ENCODE measurements at places on chromosomes 12 and 14.

GRCh38 chr12:114248527-114248926, 157.4 kb downstream of the TBX5 start:
- no peak for DNase-seq

- no peak for DNase-seq
Observed at GRCh38 chr14:79842270-79842669, 369.0 kb downstream of the DIO2 start.

DNA sequence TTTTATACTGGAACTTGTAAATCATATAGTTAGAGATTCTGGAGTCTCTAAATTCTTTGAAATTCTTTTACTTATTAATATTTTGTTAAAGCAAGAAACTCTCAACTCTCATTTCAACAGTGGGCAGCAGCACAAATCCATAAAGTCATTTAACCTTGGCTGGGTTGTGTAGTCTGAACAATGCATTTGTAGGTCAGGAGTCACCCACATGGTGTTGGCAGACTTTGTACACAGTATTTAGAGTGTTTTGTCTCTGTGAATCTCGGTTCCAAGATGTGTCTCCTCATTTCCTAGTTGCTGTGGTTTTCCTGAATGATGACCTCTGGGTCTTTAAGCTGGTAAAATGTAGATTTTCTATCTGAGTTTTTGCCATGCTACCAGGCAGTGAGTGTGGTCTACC, 20.8 kb upstream of the STRAP start:
- no peak for DNase-seq

GRCh38 chr12:106197906-106198623, 49.8 kb downstream of the CKAP4 start:
- no peak for DNase-seq

DNA sequence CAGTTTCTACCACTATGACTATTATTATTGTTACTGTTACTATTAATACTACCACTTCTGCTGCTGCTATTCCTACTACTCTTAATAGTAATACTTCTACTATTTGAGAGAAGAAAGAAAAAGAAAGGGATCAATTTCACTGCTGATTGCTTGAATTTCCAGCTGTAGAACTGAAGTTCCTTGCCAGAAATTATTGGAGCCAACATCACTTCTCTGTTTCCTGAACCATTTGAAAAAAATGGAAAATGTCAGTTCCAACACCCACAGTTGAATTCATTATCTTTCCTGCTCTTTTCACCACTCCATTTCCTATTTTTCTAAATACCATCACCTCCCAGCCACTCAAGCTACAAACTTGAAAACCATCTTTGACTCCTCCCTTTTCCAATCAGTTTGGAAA, 54.1 kb upstream of the PIK3C2G start:
- DNase-seq = no peak

- DNase-seq = no peak
Observed at GRCh38 chr12:45285717-45286116, 69.8 kb downstream of the ANO6 start.

GRCh38 chr12:118429688-118430383, 53.5 kb downstream of the SUDS3 start:
- DNase-seq = no peak

DNA sequence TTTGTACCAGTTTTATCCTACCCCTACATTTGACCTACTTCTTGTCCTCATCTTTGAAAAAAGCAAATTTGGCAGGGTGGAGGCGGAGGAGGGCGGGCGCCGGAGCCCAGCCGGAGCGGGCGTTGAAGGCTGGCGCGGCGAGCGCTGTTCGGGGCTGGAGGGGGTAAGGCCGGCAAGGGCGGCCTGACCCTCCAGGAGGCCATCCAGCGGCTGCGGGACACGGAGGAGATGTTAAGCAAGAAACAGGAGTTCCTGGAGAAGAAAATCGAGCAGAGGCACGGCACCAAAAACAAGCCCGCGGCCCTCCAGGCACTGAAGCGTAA, 27.2 kb downstream of the FBXO34 start:
- DNase-seq = no peak

DNA sequence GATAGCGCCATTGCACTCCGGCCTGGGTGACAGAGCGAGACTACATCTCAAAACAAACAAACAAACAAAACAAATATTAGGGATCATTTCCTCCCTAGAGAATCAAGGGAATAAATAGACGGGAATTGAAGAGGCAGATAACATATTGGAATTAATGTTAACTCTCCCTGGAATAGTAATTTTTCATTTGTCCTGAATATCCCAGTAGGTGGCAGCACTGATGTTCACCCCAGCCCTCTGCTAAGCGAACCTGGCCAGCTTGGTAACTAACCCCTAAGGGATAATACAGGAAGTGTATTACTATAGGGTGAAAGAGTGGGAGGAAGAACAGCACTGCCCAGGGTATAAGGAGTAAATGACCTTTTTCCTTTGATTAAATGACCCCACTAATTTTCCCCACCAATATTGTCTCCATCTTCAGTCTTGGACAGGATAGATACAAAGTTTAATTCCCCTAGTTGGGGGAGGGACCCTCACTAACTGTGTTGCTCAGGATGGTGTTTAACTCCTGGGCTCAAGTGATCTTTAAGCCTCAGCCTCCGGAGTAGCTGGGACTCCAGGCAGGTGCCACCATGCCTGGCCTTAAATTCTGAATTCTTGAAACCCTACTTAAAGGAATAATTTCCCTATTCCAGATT, 40.5 kb downstream of the SLC2A14 start:
- peak; percentile 12 for DNase-seq

DNA sequence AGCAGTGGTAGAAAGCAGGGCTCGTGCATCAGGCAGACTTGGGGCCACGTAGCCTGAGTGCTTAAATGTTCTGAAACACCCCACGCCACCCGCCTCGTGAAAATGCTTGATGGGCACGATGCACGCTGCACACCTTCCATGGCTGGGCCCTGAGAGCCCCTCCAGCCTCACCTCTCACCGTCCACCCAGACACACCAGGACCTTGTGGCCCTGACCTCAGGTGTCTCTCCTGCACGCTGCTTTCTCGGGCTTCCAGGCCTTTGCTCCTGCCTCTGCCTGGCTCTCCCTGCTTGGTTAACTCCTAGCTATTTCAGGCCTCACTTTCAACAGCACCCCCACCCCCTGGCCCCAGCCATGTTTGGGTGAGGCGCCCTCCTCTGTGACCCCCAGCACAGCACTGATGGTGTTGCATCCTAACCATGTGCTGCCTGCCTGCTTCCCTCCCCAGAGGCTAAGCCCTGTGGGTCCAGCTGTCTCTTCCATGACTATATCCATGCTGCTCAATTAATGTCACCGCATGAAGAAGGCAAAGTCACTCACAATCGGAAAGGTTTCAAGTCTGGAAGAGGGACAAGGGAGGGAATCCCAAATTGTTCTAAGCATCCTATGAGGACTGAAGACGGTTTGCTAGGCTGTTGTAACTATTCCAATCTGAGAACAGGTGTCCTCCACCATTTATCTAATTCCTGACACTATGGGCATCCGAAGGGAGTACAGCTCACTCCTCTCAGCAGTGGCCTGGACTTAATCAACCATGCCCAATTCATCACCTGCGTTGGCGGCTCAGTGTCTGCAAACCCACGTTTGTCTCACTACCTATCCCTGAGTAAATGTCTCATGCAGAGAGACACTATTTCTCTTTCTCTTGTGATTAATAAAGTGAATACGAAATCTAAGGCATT, 82.2 kb downstream of the CCDC88C start:
- no peak for DNase-seq

DNA sequence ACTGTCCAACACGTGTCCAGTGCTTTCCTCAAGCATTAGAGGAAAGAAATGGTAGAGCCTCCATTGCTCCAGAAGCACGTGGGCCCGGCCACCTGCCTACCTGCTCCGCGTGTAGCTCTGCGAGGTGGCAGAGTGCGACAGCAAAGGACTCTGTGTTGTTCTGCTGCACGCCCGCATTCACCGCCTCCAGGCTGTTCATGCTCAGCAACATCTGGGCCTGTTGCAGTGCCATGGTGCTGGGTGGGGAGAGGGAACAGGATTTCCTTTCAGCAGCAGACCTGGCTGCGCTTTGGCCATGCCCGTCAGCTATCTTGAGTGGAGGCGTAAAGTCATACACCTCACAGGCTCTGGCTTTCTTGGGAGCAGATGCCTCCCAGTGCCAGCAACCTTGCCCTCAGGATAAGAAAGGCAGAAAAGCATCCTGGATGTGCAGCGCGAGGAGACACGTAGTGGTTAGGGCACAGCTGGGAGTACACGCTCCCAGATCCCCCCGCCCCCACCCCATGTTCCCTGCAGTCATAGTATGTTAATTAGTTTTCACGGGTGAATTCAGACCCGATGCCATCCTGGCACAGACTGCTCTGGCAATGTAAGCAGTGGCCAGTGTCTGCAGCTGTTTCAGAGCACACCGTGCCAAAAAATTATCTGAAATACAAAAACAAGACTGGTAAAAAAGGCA, 25.1 kb downstream of the ANAPC5 start:
- no peak for DNase-seq

DNA sequence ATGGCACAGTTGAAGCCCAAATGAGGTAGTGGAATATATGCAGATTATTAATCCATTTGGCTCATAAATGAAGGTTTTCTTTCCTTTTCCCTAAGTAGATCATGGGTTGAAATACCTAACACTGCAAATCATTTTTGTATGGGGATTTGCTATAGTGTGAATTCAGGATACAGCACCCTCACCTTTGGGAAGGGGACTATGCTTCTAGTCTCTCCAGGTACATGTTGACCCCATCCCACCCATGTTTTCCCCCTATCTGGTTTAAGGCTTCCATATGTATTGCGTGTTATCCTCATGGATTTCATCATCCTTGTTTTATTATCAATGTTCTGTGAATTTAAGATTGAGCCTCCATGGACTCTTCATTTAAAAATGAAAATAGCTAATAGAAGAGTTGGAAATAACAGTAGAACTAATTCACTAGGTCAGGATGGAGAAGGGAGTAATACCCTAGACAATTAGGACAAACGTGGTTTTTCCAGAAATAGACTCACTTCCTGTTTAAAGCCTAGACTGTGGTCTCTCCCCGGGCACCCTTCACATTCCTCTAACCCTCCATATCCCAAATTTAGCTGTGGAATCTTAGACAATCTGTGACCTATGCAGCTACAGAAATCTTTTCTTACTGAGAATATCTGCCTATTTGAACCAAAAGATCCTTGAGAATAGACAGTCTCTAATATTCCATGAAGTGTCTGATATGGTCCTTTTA, 56.5 kb downstream of the DAD1 start:
- DNase-seq = no peak

- DNase-seq = no peak
Observed at GRCh38 chr12:106415134-106415533, 57.6 kb downstream of the POLR3B start.

GRCh38 chr12:56941299-56942017, 7.2 kb upstream of the SDR9C7 start:
- DNase-seq = no peak

- DNase-seq = no peak
Observed at GRCh38 chr12:71589478-71589881, 74.2 kb downstream of the ZFC3H1 start.

DNA sequence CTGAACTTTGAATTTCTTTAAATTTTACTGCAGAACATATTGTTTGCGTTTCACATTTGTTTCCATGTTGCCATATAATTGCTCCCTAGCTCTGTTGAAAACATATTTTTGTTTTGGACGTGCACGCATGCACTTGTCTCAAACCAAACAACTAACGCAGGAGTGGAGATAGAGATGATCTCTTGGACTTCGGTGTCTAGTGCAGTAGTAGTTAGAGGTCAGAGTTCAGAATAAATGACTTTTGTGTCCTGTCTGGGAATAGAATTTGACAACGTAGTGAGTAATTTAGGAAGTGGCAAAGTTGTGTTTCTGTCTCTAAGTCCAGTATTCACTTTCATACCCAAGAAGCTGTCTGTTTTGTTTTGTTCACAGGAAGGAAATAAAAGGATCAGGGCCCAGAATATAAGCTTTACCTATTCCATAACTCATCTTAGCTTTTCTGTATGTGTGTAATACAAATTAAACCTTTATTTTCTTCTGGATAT, 173.8 kb downstream of the AEBP2 start:
- no peak for DNase-seq

GRCh38 chr12:123877968-123878367, 94.7 kb downstream of the CCDC92 start:
- no peak for DNase-seq

DNA sequence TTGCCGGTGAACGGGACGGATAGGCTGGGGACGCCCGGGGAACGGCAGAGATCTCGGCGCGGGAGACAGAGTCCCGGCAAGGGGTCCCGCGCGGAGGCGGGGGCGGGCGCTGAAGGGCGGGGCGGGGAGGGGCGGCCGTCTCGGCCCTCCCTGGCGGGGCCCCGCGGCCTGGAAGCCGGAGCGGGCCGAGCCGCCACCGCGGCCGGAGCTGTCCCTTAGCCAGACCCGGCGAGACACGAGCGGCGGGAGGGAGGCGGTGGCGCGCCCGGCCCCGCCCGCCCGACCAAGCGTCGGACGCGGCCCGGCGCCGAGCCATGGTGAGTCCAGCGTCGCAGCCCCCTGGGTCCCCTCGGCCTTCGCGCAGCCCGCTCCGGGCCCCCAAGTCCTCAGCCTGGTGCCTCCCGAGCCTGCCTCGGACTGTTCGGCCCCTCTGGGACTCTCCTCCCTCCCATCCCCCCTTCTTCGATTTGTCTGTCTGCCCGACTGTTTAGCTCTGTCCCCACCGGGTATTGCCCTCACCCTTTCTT, at the start of gene ARHGEF40:
Gene ARHGEF40 (plus strand): TSS at position 222 of the 527 bp plus-strand sequence. CDS start 93 bp downstream, at position 315.
- DNase-seq = peak; percentile 62

DNA sequence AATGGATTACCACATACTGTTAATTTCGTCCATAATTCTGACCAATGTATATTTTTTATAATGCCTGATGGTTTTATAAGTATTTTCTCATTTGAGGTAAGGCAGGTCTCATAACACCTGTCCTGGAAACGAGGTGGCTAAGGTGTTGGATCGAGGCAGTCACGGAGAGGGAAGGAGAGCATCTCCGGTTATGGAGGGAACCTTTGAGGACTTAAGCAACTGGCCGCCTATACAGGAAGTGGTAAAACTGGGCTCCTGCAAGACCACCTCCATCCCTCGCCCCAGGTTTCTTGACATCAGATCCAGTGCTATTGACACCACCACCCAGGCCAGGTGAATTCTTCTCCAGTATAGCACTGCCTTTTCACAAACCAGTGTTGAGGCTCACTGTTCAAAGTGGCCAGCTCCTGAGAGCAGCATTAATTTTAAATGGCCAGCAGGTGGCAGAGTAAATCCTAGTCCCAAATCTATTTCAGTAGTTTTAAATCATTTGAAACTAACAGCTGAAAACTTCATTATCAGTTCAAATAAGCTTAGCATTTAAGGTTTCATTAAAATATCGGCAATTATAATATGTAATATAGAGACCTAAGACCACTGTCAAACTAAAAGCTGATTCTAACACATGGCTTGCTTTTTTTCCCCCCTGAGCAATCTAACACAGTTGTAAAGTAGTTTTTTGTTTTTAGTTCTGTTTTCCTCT, 100.8 kb downstream of the PPM1A start:
- DNase-seq = no peak
